ENCODE measurements at places on chromosomes 4 and X.

GRCh38 chrX:149433451-149433850 lies 71.7 kb downstream of the IDS start:
- no peak for DNase-seq

DNA sequence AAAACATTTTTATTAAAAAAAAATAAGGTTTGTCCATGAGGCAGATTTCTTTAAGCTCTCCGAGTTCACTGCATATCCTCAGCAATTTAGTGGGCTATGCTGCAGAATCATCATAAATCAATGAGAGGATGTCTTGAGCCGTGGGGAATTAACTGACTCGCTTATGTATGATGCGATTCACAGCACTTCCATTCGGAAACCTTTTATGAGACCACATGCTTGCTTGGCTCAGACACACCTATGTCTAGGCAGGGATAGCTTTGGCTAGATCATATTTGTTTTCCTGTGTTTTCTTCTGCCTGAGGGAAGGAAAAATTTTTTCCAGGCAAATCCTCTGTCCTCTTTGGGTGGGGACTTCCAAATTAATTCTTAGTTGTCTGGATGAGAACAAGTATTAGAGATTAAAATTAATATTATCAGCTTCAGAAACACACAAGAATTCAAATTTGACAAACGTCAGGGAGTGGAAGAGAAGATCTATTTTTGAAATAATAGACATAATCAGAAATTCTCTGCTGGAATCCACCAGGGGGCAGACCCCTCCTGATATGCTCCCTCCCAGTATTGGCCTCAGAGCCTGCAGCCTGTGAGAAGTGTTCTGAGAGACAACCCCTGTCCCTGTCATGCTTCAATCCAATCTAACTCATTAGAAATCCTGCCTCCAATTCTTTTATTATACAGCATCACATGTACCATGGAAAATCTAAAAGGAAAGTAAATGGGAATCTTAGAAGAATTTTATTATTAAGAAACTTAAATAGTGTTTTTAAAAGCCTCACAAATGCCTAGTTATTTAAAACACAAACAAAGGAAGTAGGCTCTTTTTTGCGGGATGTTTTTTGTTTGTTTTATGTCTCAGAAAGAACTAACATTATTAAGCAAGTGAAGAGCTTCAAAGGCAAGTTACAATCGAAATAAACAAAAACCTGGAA lies 345.1 kb upstream of the TACR3 start:
- no peak for DNase-seq

DNA sequence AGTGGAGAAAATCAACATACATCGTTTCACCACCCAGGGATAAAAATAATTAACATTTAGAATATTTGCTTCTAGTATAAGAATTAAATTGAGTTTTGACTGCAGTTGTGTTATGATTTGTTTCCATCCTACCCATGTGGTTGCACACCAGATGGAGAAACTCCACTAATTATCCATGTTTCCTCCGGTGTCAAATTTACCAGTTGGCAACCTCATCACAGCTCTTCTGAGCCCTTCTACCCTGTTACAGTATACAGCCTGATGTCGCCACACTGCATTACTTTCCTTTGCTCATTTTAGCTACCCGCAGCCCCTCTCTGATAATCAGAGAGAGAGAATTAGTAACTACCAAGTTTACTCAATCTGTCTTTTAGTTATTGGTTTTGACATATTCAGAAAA lies 411.2 kb downstream of the DTHD1 start:
- DNase-seq: no peak

GRCh38 chrX:33855251-33855650 lies 276.9 kb downstream of the FAM47A start:
- no peak for DNase-seq

- no peak for DNase-seq
These were observed 282.1 kb upstream of the EMCN start for GRCh38 chr4:100799761-100800539.

GRCh38 chr4:110224142-110224541 lies 25.7 kb upstream of the ELOVL6 start:
- no peak for DNase-seq

DNA sequence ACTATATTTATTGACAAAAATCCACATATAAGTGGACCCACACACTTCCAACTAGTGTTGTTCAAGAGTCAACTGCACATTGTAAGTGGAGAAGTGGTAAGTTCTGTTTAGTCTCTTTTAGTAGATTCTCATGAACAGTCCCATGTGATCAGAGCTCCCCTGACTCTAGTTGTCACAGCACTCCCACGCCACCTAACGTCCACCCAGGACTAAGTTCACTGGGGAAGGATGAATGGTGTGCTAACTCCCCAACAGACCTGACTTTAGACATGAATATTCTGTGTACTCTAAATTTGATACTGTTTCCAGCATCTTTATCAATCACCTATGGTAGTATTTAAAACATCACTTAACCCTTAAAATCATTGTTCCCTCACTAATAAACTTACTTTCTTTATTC lies 59.8 kb downstream of the PACRGL start:
- no peak for DNase-seq

- DNase-seq: no peak
These were observed 1976.2 kb upstream of the IGFBP7 start for GRCh38 chr4:59086410-59086809.

DNA sequence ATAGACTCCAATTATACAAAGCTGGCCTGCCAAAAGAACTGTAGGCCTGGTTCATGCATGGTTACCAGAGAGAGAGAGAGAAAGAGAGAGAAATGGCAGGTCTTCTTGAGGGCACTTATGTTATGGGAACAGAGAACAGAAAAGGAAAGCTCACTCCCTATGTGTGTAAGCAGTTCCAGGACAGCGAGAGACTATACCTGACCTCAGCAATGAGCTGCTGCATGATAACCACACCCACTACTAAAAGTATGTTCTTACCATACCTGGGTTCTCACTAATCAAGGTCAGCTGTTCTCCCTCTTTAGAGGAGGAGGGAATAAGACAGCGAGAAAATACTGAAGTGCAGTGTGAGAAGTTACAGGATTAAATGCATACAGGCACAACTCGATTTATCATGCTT lies 583.3 kb downstream of the GBA3 start:
- DNase-seq: no peak

GRCh38 chrX:150361777-150362351 lies 1.3 kb upstream of the MAMLD1 start:
- DNase-seq: peak; percentile 73

DNA sequence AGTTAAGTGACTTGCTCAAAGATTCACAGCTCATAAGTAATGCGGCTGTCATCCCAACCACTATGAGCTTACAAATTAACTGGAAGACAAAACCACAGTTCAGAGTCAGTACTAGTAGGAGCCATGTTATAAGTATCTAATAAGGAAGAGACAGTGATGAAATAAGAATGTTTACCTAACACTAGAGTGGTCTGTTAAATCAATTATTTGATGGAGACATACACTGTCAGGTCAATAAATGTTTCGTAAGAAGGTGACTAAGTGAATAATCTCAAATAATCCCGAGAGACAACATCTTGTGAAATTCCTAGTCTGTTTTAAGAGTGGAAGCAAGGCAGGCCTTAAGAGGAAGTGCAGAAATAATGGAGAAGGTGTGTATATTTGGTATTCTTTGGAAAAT lies 25.8 kb upstream of the AMELX start:
- DNase-seq: no peak

GRCh38 chr4:184262901-184263300 lies 45.2 kb upstream of the ENPP6 start:
- DNase-seq: peak; percentile 57

DNA sequence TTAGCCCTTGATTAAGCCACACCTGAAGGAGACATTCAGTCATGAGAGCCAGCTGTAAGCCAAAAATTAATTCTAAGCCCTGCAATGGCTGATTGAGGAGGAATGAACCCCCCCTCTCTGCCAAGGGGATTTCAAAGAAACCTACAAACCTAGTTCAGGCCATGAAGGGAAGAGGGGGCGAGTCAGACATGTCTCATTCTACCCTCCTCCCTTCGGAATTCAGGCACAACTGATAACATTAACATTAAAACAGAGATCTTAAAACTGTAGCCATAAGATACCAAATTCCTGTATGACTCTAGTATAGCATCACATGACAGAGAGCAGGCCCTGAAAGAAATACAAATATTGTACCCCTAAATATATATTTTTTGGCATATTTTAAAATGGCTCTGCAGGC lies 40.4 kb upstream of the AFAP1 start:
- DNase-seq: no peak

Measured in activated CD4-positive, alpha-beta T cell treated with anti-CD3 and anti-CD28 coated beads, Interleukin-2, amount 10 ng/mL, durations not matched to agents 24 days and 14 days (primary cell).